ENCODE measurements at places on chromosomes 5 and 9.

DNA sequence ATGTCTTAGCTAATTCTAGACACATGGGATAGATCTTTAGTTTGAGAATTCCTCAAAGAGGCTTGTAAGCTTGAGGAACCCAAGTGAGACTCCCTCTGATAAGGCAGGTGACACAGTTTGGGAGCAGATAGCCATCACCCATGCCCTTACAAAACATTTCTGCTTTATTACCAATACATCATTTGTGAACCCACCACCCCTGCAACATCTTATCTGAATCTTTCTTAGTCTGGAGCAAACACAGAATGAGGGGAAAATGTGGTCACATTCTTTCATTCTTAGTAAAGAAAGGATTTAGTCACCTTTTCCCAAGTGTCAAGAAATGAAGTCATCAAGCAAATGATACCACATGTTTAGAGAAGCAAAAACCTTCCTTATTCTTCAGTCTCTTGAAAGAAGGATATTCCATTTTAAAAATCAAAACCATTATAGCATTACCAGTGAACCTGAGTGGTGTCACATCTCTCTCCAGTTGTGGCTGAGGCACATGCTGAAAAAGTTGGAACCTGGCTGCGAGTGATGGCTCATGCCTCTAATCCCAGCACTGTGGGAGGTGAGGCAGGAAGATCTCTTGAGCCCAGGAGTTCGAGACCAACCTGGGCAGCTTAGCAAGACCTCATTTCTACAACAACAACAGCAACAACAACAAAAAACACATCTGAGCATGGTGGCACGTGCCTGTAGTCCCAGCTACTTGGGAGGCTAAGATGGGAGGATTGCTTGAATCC, 65.9 kb downstream of the PRKACG start:
- DNase-seq: no peak

- DNase-seq: no peak
These were observed 26.2 kb upstream of the LMX1B start for GRCh38 chr9:126587187-126588185.

DNA sequence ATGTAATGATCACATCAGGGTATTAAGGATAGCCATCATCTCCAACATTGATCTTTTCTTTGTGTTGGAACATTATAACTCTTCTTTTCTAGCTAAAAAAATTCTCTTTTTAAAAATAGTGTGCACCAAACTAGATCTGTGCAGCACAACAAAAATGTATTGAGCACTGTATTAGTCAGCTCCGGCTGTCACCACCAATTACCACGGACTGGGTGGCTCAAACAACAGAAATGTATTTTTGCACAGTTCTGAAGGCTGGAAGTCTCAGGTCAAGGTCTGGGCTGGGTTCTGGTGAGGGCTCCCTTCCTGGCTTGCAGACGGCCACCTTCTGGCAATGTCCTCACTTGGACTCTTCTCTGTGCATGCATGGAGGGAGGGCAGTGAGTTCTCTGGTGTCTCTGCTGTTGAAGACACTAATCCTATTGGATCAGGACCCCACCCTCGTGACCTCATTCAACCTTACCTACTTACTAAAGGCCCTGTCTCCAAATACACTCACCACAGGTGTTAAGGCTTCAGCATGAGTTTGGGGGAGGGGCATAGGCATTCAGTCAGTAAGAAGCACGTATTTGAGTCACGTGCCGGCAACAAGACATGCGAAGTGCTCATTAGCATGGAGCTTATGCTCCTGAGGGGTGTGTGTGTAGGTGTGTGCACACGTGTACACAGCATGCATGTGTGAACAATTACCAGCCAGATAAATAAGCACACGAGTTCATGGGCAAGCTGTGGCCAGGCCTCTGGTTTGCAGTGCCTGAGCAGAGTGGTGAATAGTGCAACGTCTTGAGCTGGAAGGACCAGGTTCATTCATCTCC, 89.4 kb upstream of the SH3PXD2B start:
- no peak for DNase-seq

DNA sequence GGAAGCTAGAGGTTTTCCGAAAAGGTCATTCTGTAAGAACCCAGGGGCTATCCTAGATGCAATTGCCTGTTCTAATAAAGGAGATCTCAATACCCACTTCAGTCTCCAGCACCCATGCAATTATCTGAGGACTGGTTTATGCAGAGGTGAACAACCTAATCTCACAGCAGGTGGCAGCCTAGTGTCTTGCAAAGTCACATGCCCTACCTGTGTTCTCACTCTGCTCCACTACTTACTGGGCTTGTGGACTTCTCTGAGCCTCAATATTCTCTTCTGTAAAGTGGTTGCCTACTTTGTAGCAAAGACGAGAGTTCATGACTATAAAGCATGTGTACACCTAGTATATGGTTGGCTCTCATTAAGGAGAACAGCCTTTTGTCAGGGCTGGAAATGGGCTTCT, 21.0 kb upstream of the ALDH1B1 start:
- no peak for DNase-seq

DNA sequence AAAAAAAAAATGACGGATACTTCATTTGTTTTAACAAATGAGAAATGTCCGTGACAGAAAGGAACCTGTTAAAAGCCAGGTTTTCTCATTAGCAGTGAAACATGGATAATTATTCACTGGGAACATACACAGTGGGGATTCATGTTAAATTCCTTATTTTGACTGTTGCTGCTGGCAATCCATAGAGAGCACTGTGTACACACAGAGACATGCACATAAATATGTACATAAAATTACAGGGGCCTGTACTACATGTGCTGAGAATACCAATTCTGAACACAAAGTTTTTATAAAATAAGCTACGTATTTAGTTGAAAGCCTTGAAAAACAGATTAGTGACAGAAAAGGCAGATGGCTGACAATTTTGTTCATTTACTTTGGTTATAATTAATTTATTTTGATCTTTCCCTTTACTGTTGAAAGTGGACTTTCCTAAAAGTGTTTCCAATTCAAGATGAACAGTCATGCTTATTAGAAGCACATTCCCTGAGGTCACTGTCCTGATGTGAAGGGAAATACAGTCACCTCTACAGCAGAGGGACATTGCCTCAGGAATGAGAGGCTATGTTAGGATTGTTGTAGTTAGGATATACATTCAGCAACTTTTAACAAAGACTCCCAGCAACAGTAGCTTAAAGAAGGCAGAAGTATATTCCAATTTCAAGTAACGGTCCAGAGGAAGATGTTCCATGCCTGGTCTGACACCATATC, 166.7 kb downstream of the SAXO1 start:
- DNase-seq: no peak

- no peak for DNase-seq
These were observed 113.4 kb upstream of the GRHPR start for GRCh38 chr9:37309136-37309535.

DNA sequence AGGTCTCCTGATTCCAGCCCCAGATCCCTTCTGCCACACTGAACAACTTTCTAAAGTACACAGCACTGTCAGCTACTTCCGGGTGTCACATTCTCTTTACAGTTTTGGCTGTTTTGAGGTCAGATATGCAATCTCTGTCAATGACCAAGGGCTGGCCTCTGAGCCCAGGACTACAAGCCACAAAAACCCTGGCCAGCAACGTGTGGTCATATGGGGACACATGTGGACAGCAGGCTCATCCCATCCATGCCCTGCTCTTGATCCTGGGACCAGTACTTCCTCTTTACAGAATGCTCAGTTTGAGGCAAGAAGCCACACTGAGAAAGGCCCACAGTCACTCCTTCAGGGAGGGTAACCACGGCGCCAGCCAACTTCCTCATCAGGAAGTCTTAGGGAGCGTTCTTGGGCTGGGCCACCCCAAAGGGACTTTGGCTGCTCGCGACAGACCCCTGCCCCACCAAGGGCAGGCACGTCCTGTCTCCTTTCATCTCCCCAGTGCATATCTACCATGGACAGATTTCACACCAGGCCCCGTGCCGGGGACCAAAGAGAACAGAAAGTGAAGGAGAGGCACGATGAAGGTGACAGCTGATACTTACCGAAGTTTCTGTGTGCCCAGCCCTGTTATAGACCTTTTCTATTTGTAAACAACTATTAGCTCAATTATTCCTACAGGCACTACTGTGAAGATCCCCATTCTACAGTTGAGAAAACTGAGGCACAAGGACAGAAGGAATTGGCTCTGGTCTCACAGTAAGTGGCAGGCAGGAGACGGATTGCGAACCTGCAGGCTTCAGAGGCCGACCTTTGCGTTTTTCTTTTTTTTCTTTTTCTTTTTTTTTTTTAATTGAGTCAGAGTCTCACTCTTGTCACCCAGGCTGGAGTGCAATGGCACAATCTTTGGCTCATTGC, 37.3 kb downstream of the STK10 start:
- no peak for DNase-seq

- DNase-seq: no peak
These were observed 18.4 kb upstream of the CDKN2AIPNL start for GRCh38 chr5:134430001-134430569.

DNA sequence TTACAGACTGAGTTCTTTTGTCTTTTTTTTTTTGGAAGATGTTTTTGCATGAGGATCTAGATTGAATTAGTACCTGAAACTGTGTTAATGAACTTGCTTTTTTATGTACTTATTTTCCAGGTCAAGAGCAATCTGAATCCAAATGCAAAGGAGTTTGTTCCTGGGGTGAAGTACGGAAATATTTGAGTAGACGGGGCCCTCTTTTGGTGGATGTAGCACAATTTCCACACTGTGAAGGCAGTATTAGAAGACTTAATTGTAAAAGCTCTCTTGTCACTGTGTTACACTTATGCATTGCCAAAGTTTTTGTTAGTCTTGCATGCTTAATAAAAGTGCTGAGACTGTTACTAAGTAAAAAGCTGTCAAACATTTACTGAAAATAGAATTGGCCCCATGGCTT, 14.5 kb downstream of the SLC23A1 start:
- DNase-seq: no peak

DNA sequence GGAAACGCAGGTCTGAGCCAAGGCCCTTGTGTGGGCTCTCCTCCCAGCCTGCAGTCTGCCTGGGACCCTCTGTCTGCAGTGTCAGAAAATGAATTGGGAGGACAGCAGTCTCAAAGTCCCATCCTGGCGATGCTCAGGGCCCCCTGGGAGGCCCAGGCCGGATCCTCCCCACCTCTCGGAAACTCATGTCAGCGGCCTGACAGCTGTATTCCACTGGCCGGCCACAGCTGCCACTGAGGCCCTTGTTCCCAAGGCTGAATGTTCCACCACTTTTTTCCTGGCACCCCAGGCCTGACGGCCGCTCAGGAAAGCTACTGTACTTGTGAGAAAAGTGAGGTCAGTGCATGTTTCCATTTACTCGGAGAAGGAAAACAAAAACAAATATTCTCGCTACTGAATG, 180.0 kb downstream of the FGF18 start:
- DNase-seq: no peak

DNA sequence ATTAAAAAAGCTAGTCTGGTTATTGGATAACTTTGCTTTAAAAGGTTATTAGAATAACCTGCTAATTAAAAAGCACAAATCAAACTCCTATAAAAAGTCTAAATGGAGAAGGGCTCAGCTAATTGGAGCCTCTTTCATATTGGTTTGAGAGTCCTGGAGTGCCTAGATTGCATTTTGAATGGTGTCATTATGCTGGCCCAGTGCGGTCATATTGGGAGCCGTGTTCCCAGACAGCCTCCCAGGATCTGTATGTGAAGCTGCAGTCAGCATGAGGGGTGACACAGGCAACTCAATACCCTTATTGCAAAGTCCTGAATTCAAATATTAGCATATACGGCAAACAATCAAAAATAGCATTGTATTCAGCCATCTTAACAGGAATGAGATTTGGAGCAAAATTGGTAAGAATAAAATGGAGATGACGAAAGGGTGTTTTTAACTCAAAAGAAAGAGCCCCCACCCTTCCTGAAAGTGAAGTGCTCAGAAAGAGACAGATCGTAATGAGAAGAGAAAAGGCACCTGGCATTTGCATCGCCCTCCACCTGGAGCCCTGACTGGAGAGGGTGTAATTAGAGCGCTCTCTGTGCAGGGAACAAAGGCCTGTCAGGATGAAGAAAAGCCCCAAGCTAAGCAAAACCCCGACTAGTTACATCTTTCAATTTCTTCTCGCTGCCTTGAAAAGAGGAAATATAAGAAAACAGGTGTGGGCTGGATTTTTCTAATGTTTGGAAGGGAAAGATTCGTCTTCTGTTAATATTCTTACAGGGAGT, 621.0 kb upstream of the ADAMTS16 start:
- DNase-seq: no peak

- DNase-seq: no peak
These were observed 126.7 kb downstream of the DCP2 start for GRCh38 chr5:113103330-113103729.

GRCh38 chr9:94919376-94920098, 193.0 kb downstream of the AOPEP start:
- no peak for DNase-seq

DNA sequence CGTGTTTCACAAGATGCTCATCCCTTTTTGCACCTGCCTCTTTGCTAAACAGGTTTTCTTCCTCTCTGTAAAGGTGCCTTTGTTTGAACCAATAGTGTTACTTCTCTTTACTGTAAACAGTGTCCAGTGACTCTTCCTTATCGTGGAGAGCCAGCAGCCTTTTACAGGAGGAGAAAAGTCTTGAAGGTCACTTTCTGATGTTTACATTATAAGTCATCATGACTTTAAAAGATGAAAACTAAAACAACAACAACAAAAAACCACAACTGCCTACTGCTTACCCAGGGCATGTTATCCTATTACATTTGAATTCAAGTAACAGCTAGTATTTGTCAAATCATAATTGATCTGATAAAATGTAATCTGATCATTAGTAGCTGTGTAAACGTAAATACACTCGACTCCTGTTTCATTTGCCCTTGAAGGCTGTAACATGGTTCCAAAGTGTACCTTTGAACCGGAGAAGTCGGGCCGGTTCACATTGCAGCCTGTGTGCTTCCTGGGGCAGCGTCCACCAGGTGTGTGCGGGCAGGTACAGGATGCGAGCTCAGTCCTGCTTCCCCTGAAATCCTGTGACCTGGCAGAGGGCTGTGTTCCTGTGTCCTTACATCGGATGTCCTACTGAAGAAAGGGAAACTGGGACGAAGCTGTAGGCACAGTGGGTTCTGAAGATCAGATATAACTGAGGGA, 118.1 kb downstream of the C9orf152 start:
- no peak for DNase-seq

All from stimulated activated CD4-positive, alpha-beta T cell treated with anti-CD3 and anti-CD28 coated beads, Interleukin-12 subunit alpha, Interleukin-12 subunit beta, amount 100 ng/mL, for 48 hours (primary cell).